Thoracic aorta (tissue), 2 donors: ENCODE measurements at places on chromosomes 13 and 19.
A peak's percentile ranks its signal among the peaks of the same experiment; 100 is the strongest.

GRCh38 chr13:61383111-61383510 is 32.5 kb downstream of the PCDH20 start:
- H3K36me3 ChIP-seq: no peaks in the 10 kb centered on the region
- no peaks in the 10 kb centered on the region for H3K4me1 ChIP-seq
- H3K27ac ChIP-seq: no peak overlapping the region
- no peak for DNase-seq

DNA sequence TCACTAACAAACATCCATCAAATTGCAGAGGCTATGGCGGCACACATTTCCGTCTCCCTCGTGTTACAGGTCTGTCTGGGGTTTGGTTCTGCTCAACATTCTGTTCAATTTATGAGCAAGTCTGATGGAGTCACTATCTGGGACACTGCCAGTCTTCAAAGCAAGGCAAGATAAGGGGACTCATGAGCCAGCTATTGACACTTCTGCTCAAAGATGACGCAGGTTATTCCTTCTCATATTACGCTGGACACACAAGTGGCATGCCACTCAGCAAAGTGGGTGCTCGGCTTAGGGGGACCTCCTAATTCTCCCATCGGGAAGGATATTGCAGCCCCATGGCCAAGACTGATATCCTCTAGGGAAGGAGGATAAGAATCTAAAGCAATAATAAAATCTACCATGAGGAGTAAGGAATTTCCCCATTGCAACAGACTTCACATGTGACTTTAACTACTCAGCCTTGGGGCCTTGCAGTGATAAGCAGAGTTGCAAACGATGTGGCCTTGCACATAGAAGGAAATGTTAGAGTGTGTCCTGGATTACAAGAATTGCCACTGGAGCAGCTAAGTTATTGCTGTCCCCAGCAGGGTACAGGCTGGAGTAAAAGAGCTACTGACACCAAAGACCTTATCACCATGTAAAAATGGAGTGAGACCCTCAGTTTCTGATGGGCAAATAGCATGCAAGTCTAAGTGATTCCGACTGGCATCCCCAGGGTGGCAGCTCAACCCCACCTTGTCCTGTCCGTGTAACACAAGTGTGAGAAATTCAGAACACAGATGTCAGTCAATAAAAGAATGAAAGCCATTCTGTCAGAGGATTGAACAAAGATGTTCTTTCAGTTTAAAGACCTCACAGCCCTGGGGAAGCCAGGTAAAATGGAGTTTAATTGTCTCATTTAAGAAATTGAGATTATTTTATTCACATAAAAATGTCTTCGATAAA is 306.1 kb downstream of the IRS2 start:
- no peaks in the 10 kb centered on the region for H3K27me3 ChIP-seq
- H3K36me3 ChIP-seq: no peaks in the 10 kb centered on the region
- peak; percentile 17 for DNase-seq
- no peak overlapping the region for H3K27ac ChIP-seq

DNA sequence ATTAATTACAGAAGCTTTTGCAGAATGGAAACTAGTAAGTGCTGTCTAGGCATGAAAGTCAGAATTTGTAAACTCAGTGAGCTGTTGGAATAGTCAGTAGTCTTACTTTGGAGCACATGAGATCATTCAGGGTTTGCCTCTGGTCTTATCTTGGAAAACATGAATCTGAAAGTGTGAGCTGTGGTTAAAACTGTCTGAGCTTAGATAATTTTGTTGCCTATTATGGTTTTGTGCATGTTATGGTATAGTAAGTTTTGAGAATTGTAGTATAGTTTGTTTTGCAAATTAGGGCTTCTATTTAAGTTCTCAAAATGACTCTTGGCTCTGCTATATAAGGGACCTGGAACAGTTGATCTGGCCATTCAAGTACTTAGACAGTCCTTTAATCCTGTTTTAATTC is 53.7 kb upstream of the TRPC4 start:
- no peak overlapping the region for H3K27ac ChIP-seq
- H3K4me3 ChIP-seq: no peak overlapping the region
- no peaks in the 10 kb centered on the region for H3K4me1 ChIP-seq
- no peak for DNase-seq
- H3K36me3 ChIP-seq: no peaks in the 10 kb centered on the region

DNA sequence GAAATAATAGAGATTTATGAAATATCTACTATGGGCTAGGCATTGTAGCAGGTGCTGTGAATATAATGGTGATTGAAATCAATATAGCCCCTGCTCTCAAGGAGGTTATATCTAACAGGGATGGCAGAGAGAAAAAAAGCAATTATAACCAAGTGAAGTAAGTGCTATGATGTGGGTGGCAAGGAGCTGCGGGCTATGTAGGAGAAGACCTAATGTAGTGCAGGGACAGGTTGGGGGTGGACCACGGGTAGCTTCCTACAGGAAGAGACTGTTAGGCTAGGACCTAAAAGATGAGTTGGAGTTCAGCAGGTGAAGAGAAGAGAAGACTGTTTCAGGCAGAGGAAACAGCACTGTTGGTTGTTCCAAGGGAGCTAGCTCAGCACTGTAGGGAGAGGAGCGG is 311.0 kb downstream of the KCNRG start:
- H3K4me3 ChIP-seq: no peak overlapping the region
- no peak overlapping the region for H3K27ac ChIP-seq
- no peaks in the 10 kb centered on the region for H3K36me3 ChIP-seq
- H3K27me3 ChIP-seq: no peaks in the 10 kb centered on the region
- no peaks in the 10 kb centered on the region for H3K4me1 ChIP-seq

DNA sequence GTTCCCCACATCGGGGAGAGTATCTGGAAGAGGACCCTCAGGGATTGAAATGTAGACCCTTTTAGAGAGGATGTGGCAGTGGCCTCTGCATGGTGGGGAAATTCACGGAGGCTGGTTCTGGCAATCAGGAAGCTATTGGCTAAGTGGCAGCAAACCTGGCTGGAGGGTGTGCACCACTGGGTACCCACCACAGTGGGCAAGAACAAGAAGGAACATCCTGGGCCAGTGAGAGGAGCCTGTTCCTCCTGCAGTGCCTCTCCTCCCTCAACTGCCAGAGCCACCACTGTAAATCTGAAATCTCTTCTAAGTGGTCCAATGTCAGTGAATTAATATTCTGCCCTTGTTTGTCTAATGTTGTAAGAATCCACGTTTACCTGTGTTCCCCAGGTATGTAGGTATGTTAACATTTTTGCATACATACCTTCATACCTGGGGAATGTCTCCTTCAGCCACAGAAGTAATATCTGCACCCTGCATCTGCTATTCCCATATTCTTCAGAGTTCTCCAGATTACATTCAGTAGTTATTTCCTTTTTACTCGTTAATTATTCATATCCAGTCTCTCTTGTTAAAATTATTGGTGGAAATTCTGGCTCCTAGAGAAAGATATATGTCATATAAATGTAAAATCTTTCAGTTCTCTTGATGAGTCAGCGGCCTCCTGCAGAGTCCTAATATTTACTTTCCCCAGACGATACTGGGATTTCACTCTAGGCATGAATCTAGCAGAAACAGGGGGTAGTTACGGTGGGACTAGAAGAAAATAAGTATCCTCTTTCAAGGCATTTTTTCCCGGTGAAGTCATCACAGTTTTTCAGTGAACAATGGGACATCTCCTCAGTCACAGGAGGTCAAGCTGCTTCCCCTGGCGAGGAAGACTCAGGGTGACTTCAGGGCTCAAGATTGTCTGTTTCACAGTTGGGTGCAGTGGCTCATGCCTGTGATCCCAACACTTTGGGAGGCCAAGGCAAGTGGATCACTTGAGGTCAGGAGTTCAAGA is 148.3 kb downstream of the MYO16 start:
- H3K4me3 ChIP-seq: no peak overlapping the region
- no peak for DNase-seq
- no peaks in the 10 kb centered on the region for H3K36me3 ChIP-seq
- H3K27me3 ChIP-seq: no peaks in the 10 kb centered on the region
- no peaks in the 10 kb centered on the region for H3K4me1 ChIP-seq

GRCh38 chr13:30877335-30877734 is 28.7 kb upstream of the MEDAG start:
- no peaks in the 10 kb centered on the region for H3K27me3 ChIP-seq
- DNase-seq: no peak
- H3K4me1 ChIP-seq: peaks cover 90% of the 10 kb centered on the region
- H3K36me3 ChIP-seq: no peaks in the 10 kb centered on the region
- H3K27ac ChIP-seq: peak overlapping the region; percentile 97

DNA sequence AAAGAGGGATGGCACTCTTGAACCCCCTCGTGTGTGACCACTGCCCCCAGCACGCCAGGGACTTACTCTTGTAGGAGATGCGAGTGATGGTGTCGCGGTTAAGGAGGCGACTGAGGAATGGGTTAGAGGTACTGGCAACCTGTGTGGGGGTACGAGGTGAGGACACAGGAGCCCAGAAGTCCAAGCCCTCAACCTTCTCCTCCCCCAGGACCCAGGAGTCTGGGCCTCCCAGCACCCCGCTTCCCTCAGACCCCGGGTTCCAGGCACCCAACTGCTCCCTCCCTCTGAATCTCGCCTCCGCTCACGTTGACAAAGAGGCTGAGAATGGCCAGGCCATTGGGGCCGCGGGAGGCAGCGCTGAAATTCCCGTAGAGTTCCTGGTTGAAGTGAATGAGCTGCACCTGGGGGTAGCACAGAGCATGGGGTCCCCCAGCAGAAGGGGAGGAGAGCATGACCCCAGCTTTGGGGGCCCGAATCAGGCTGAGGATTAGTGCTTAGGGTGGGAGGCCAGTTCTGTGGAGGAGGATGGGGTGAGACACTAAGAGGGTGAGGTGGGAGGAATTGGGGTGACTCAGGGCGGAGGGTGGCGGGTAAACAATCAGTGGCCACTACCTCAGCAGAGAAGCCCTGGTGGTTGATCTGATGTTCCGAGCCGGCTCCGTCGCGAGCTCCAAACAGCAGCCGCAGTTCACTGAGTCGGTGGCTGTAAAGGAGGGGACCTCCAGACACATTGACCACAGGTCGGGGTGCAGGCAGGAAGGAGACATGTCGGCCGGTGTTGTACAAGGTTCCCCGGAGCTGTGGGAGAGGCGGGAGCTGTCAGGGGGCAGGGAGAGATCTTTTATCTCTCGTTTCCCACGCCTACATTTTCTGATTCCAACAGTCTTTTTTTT is 2.5 kb upstream of the DBP start:
- peaks cover 32% of the 10 kb centered on the region for H3K4me1 ChIP-seq
- H3K27ac ChIP-seq: no peak overlapping the region
- H3K36me3 ChIP-seq: no peaks in the 10 kb centered on the region
- DNase-seq: no peak

DNA sequence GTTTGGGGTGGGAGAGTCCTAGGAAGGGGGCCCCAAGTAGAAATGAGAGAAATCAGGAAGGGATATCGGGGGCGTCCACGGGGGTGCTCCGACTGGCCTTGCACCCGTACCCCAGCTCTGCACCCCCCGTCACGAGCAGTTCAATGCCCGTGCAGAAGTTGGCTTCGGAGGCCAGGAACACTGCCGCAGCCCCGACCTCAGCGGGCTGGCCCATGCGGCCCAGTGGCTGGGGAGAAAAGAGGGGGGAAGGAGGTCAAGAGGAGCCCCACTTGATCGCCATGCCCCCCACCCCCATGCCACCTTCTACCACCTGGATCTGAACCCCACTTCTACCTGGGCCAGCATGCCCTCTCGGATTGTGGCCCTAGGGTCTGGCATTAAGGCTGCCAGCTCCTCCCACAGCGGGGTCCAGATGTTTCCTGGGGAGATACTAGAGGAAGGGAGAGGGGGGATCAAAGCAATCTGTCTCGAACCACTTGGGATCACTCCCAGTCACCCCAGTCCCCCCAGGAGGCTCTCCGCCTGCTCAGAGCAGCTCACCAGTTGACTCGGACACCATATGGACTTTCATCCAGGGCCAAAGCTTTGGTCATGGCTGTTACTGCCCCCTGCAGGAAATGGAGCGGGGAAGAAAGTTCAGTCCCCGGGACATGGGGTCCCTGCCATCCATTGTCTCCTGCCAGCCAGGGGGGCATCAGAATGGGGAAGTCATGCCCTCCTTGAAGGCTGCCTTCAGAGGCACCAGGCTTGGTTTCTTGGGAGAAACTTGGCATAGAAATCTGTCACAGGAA is 2.5 kb upstream of the BCAT2 start:
- H3K27ac ChIP-seq: peak overlapping the region; percentile 81
- H3K4me1 ChIP-seq: peaks cover 25% of the 10 kb centered on the region
- no peaks in the 10 kb centered on the region for H3K36me3 ChIP-seq
- no peaks in the 10 kb centered on the region for H3K27me3 ChIP-seq

GRCh38 chr13:29125191-29125933 is 305.2 kb downstream of the MTUS2 start:
- DNase-seq: no peak
- H3K4me1 ChIP-seq: peaks cover 46% of the 10 kb centered on the region

DNA sequence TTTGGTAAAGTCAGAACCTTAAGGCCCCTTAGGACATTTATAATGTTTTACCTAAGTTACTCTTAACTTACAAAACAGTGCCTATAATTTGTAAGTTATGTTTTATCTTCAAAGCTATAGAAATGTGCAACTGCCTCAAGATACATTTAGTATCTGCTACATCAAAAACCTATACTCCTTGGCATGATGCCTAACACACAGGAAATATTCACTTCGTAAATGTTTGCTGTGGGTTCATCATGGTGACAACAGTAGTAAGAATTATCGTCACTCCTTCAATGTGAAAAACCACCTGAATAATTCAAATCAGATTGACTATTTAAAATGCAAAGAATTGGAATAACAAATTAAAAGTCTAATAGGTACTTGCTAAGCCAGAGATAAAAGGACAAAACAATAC is 184.1 kb downstream of the DIAPH3 start:
- no peaks in the 10 kb centered on the region for H3K36me3 ChIP-seq
- H3K4me1 ChIP-seq: no peaks in the 10 kb centered on the region
- no peak overlapping the region for H3K4me3 ChIP-seq

DNA sequence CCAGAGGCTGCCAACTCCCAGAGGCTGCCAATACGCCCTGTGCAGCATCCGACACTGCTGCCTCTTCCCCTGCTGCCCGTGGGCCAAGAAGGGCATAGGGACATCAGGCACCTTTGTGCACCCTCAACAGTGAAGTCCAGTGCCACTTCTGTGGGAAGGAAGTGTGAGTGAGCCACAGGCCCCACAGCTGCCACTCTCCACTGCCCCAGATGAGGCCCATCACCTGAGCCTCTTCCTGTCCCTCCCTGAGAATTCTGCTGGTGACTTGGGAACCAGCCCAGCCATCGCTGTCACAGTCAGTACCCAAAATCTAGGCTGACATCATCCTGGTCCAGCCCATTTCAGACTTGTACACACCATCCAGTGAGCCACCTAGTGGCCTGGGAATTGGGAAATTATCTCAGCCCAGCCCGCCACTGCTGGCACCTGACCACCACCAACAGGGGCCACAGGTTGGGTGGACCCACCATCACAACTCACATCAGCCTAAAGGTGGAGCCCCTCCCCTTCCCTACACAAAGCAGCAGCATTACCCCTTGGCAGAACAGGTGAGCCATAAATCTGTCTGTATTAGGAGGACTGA is 733.9 kb upstream of the KLHL1 start:
- no peaks in the 10 kb centered on the region for H3K4me1 ChIP-seq
- DNase-seq: no peak
- H3K36me3 ChIP-seq: no peaks in the 10 kb centered on the region
- no peak overlapping the region for H3K4me3 ChIP-seq
- no peaks in the 10 kb centered on the region for H3K27me3 ChIP-seq

DNA sequence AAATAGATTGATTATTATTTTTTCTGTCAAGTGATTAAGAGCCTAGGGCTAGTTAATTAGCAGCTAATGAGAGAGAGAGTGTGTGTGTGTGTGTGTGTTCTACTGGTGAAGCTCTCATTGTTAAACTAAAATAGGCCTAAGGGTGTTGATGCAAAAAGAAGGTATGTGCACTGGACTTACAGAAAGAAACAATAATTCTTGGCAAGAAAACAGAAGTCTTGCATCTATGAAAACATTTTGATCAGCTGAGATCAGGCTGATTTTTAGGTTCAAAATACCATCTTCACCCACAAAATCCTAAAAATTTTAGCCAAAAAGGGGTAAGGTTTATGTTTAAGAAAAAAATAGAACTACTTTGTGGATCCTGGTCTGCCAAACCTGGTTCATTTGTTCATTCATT is 106.5 kb downstream of the POSTN start:
- peaks cover 21% of the 10 kb centered on the region for H3K4me1 ChIP-seq
- H3K27me3 ChIP-seq: no peaks in the 10 kb centered on the region
- no peak for DNase-seq
- no peak overlapping the region for H3K4me3 ChIP-seq
